Fibroblast of lung (primary cell): ENCODE measurements at places on chromosomes 12 and 14.
A peak's percentile ranks its signal among the peaks of the same experiment; 100 is the strongest.

GRCh38 chr12:18400186-18400585 lies 138.9 kb downstream of the PIK3C2G start:
- DNase-seq, result peak; percentile 75

DNA sequence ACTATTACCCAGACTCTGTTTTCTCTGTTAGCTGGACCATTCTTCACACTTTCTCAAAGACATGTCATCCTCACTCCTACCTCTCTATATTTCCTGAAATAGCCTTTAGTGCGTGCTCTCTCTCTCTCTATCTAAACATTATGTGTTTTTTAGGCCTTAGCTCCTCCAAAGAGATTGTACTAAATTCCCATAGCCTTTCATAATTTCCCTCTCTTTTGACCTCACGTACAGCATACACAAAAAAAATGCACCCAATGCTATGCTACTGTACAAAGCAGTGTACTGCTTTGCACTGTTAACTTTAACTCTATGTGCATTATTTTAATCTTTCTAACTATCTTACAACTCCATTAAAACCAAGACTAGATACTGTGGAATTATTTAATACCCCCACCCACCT lies 288.4 kb downstream of the DAD1 start:
- peak; percentile 62 for DNase-seq

- DNase-seq, result peak; percentile 63
Observed at GRCh38 chr14:64501411-64502171, 2.0 kb downstream of the ZBTB25 start.

DNA sequence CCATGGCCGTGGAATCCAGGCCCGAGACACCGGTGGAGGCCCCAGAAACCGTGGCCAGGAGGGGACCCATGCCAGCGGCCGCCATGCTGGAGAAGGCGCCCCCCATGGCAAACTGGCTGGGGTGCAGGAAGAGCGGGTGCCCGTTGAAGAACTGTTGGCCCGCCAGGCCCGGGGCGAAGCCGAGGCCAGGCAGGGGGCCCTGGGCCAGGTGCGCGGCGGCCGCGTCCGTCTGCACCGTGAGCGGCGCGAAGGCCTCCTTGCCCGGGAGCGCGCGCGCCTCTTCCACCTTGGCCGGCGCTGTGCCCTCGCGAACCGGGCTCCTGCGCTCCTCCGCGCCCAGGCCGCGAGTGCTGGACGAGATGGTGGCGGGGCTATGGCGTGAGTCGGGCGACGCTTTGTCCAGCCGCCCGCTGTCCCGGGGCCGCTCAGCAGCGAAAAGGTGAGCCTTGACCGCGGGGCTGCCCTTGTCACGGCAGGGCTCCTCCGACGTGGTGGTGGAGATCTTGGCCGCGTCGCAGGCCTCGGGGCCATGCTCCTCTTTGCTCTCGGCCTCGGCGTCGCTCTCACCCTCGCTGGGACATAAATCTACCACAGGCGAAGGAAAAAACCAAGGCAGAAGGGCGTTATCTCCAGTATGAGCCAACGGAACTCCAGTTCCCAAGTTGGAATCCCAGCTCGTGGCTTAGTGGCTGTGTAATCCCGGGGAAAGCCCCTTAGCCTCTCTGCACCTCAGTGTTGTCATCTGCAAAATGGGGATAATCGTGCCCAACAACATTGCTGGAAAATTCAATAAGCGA lies 9.5 kb downstream of the TBX3 start:
- DNase-seq, result no peak

DNA sequence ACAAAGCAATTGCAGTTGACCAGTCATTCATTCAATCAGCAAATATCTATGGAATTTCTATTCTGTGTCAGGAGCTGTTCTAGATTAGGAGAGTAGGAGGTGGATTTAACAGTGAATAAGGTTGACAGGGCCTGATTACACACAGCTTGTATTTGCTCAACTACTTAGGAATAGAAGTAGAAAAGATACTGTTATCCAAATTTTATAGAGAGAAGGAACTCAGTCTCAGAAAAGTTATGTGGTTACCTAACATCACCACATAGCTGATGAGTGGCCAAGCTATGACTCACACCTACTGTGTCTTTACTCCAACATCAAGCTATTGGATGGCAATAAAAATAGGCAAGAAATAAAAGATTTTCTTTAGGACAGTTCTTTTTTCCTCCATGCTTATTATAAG lies 374.8 kb downstream of the RMST start:
- peak; percentile 67 for DNase-seq

GRCh38 chr12:128823216-128823915 lies 392 bp downstream of the SLC15A4 start:
- DNase-seq, result no peak

GRCh38 chr12:115946092-115946491 lies 331.4 kb downstream of the MED13L start:
- DNase-seq, result no peak

DNA sequence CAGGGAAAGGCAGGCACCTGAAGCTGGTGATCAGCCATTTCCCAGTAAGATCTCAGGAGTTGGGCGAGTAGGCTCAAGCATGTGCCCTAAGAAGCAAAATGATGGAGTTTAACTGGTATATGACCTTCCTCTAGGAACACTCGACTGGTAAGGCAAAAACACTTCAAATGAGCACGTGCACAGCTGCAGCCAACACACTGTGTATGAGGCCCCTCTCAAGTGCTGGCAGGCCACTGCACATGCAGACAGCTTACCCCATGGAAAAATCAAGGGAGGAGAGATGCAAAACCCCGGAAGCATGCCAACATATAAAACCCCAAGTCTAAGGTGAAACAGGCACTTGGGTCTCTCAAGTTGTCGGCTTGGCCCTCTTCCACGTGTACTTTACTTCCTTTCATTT lies 39.2 kb downstream of the TTLL5 start:
- no peak for DNase-seq

DNA sequence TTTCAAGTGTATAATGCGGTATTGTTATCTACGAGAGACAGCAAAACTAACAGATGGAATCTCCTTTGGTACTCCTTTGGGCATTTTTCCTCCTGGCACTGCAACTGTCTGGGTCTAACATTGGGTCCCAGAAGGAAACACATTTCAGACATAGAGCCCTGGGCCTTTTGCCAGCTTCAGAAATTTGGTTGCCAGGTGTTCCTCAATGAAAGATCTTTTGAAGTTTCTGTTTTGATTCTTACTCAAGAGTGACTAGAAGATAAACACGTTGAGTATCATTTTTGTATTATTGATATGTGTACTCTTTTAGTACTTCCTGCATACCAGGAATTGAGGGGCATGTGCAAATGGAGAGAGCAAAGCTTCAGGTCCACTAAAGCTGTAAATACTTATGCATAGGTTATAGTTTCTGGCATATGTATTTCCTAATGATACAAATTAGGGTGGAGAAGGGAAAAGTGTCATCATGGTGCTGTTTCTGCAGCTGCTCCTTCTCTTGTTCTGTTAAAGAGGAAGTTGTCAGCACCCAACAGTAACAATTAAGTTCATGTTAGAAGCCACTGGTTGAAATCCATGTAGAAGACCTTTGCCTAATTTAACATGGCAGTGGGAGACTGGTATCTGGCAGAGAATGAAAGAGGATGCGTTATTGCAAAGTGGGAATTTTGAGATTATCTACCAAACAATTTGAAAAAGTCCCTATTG lies 53.5 kb downstream of the SLC38A6 start:
- DNase-seq, result no peak

DNA sequence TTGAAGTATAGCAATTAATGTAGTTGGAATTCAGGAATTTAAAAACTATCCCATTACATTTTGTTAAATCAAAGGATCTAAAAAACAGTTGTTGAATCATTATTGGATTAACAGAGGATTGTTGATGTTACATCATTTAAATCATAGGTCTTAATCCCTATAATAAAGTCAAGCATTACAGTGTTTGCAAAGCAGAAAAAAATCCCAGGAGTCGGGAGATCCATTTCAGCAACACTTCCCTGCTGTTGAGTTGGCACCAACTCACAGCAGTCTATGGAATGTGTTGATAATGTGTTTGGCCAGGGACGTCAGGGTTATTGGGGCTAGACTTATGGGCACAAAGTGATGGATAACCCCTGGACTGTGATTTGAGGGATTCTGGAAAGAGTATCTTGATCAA lies 99.1 kb upstream of the TMTC1 start:
- no peak for DNase-seq
